Prostate gland (tissue), 2 donors: ENCODE measurements at places on chromosomes 16 and 17.

- DNase-seq: no peak
Observed at GRCh38 chr16:65225488-65225887, 103.6 kb upstream of the CDH11 start.

DNA sequence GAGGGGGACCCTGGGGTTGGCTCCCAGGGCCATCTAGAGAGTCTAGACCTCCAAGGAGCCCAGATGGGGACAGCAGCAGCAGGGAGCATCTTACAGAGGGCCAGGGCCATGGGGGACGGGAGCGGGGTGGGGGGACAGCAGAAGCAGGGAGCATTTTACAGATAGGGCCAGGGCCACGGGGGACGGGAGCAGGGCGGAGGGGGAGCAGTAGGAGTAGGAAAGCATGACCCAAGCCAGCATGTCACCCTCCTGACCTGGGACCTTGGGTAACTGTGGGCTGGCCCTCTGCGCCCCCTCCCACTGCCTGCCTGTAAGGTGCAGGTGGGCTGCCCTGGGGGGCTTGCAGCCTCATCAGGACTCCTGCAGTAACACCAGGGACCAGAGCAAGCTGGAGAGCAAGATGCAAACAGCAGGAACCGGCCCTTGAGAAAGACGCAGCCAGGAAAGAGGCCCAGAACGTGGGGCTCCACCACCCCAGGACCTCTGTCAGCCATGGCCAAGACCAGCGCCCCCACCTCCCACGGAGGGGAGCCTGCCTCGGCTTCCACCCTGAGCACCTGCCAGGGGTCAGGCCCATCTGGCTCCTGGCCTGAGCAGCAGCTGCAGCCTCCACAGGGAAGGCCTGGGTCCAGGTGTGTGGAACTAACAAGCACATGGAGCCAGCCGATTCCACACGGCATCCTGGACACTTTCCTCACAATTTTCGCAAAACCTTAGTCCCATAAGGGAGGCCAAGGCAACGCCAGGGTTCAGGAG is 2.4 kb downstream of the ZNF598 start:
- DNase-seq: no peak

GRCh38 chr17:79874329-79874981 is 35.2 kb upstream of the CBX4 start:
- no peak for DNase-seq

DNA sequence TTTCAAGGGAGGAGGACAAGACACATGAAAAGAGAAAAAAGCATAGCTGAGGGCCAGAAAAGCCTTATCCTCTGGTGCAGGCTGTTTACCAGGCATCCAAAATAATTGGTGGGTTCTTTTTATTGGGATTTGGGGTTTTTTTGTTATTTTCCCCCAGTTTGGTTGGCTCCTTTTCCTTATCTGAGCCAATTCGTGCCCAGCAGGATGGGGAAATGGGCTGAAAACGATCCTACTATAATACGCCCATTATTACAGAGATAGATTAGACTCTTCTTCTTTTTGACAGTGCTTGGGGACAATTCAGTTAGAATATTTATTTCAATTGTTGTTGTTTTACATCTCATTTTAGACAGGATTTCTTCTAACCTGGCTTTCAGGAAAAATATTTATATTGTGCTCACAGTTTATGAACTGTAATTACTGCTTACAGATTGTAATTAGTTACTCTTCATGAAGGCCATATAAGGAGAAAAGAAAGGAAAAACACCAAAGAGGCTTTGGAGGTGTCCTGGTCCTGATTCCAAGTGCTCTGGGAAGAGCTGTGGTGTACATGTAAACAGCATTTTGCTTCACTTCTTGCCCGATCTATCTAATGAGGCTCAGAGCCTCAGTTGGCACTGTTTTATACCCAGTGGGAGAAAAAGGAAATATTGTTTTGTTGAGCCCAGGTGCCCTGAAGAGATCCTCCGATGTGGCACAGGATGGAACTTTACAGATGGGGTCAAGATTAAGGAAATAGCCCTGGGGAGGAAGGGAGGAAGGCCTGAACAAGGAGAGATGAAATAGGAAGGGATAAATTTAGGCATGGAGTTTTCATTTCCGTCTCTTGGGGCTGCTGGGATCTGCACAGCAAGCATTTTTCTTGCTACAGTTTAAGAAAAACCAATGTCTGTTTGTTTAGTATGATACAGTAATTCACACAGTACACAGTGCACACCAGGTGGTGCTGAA is 611 bp upstream of the ANKRD40 start:
- DNase-seq: no peak

- no peak for DNase-seq
Observed at GRCh38 chr17:13228225-13228624, 210.4 kb upstream of the ELAC2 start.

DNA sequence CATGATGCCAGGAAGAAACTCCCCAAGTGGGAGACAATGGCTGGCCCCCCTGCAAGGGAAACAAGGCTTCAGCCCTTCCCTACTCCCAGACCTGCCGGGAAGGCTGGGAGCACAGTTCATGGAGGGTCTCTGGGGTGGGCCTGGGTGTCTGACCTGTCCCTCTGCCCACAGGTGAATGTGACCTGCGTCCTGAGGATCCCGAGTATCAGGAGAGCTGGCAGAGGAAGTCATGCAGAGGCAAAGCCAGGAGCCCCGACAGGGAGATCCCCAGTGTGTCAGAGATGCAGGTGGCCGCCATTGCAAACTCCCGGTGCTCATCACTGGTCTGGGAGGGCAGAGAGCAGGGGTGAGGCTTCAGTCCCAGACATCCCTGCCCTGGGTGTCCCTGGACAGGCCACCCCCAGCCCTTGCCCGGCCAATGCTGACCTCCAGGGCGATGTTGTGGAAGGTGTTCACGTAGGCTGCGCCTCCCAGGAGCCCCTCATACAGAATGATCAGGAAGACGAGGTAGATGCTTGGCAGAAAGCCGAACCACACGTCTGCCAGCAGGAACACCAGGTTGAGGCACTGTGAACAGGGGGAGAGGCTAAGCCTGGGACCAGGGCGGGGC is 5.3 kb upstream of the NPIPB7 start:
- no peak for DNase-seq
